ENCODE measurements at places on chromosomes 11 and 22.

DNA sequence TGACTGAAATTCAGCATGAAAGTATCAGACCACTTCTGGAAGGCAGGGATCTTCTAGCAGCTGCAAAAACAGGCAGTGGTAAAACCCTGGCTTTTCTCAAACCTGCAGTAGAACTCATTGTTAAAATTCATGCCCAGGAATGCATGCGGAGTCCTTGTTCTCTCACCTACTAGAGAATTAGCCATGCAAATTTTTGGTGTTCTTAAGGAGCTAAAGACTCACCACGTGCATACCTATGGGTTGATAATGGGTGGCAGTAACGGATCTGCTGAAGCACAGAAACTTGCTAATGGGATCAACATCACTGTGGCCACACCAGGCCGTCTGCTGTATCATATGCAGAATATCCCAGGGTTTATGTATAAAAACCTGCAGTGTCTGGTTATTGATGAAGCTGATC lies 19.1 kb downstream of the ZBTB44 start:
- DNase-seq = no peak

DNA sequence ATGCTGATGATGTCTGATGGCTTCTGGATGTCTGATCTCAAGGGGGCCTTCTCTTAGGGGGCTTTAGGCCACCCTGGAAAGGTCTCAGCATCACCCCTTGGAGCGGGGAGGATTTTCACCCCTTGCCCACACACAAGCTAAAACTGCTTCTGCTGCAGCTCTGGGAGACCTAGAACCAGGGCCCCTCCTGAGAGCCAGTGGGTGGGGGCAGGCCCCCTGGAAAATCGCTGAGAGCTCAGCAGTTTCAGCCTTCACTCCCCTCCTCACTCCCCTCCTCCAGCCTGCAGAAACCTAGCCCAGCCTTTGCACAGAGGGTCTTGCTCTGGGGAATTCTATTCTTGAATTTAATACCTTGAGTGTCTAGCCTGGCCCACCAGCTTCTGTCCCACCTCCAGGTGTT lies 17.2 kb downstream of the CD6 start:
- DNase-seq = no peak

GRCh38 chr22:47095395-47096122 lies 333.1 kb downstream of the TBC1D22A start:
- peak; percentile 40 for DNase-seq

GRCh38 chr11:86594746-86595145 lies 77.7 kb downstream of the ME3 start:
- peak; percentile 46 for DNase-seq

DNA sequence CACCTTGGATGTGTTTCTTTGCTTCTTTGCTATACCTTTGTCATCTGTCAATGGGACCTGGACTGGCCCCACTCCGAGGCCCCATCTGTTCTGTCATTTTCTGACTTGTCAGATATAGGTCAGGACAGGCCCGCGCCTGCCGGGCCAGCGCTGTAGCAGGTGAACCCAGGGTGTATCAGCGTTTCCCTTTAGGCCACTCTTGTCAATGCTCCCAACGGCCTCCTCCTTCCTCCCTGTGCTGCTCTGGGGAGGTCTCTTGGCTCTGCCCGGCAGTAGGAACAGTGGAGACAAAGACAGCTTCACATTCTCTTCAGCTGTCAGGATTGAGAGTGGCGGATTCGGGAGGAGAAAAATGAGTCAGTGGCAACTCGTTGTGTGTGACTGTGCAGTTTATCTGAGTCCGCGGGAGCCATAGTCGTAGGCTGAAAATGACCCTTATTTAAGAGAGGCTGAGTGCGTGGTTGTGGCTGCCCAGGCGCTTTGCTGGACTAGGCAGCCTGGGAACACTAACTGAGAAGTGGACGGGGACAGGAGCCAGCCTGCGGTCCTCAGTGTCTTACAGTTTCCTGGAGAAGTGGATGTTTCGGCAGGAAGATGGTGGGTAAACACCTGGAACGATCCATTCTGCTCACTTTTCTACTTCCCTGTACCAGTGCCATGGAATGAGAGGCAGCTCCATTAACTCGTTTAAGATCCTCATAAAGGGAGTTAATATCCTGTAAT lies 102.3 kb downstream of the PRR5L start:
- DNase-seq = no peak

DNA sequence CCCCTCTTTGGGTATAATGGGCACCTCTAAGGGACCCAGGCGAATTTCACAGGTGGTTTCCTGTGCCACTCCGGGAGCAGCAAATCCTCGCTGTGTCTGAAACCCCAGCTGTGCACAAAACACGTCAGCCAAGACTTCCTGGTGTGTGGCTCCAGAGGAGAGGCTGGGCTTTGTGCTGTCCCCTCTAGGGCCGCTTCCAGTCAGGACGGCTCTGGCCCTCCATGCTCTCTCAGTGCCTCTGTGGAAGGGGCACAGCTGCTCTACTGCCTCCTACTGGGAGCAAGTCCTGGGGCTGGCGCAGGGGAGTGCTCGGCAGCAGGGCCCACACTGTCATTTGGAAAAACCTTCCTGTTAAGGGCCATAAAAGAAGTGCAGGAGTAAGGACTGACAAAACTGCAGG lies 23.7 kb upstream of the ARFGAP3 start:
- no peak for DNase-seq

GRCh38 chr11:112042161-112042960 lies 17.2 kb downstream of the DLAT start:
- DNase-seq = peak; percentile 67

- DNase-seq = peak; percentile 9
Observed at GRCh38 chr22:17085277-17086181, 729 bp downstream of the IL17RA start.

DNA sequence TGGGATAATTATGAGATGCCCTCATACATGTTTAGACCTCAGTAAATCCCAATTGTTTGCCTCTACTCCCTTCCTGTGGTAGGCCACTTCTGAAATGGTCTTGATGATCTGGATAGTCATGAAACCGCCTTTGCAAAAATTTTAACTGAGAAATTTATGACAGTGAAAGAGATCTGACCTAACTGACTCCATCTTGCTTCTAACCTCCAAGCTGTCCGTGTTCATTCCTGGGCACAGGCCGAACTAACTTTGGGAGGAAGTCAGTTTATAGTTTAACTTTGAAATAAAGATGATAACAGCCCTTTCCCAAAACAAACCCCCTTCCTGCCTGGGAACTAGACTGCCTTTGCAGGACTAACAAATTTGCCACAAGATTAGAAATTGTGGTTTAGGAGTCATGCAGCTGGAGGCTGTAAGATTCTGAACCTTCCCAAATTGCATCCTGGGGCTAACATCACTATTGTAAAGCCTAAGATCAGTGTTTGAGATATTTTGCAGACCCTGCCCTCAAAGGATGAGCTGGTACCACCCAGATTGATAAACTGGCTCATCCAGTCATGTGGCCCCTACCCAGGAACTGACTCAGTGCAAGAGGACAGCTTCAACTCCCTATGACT lies 19.9 kb upstream of the CTR9 start:
- no peak for DNase-seq

- DNase-seq = no peak
Observed at GRCh38 chr11:17154409-17155159, 53.2 kb downstream of the PIK3C2A start.

DNA sequence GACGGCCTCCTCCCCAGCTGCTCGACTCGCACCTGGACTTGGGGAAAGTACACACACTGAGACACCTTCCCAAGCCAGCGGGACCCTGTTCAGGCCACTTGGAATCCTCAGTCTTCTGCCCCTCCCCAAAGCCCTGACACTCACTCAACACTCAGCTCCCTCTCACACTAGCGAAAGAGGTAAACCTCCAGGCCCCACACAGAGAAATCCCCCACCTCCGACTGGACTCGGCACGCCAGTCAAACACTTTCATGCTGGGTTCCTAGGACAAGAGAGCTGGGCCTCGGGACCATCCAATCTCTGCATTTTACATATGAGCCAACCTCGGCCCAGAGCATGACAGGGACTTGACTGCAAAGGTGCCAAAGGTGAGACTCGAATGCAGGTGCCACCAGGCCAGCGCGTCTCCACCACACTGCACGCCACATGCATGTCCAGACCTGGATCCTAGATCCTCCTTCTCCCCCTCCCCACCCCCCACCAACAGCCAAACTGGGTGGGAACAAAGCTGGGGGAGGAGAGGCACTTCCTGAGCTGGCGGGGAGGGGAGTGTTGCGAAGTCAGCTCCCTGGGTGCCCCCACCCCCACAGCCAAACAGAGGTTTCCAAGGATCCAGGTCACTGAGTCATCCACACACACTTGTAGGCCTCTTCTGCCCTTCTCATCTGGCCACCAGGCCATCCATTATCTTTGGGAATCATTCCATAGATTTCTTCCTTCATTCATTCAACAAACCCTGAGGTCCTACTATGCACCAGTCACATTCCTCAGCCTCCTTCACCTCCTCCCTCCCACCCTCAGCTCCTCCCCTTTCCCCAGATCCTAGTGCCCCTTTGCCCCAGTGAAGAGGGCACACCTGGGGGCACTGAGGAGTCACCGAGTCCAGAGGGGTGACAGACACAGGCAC lies 10.7 kb upstream of the CD5 start:
- DNase-seq = peak; percentile 22
